ENCODE measurements at places on chromosomes 6 and 20. TPM values are rescaled to one million over a fixed set of nuclear protein-coding genes. Genes with fewer than 3 reads are reported as not detected.

MROH8 gene
- 2.4 TPM for total RNA-seq

GRCh38 chr6:39040080-39040673 lies 8.4 kb upstream of the GLP1R start:
- H3K36me3 ChIP-seq = no peaks in the 10 kb centered on the region
- H3K27me3 ChIP-seq = no peaks in the 10 kb centered on the region
- no peak overlapping the region for H3K27ac ChIP-seq
- H3K4me3 ChIP-seq = no peak overlapping the region
- no peaks in the 10 kb centered on the region for H3K4me1 ChIP-seq

DNA sequence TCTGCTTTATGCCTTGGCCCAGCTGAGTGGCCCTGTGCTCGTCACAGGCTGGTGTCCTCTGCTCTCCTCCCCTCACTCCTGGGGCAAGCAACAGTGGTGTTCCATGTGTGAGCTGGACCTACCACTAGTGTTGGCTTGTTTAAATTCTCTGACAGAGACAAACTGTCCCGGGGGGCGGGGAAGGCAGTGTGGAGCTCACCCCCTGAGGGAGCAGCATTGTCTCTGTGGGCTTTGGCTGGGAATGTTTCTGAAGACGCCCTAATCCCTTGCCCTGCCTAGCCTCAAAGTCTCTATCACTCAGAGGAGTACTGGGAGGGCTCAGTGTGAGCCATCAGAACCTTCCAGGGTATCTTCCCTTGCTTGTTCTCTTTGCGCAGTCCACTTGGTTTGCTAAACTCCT lies 5.2 kb upstream of the VEGFA start:
- peak; percentile 33 for DNase-seq
- no peak overlapping the region for H3K27ac ChIP-seq
- no peaks in the 10 kb centered on the region for H3K36me3 ChIP-seq
- no peak overlapping the region for H3K4me3 ChIP-seq

BPIFB2 gene
- not detected for total RNA-seq

POM121L2 gene
- total RNA-seq = not detected

ESR1 gene
- total RNA-seq = 5.2 TPM

TRAPPC3L gene
- not detected for total RNA-seq

Measured in kidney (tissue), 22 donors.